Activated T-cell treated with anti-CD3 and anti-CD28 coated beads, Interleukin-2, amount 50 U/mL, for 72 hours (primary cell): ENCODE measurements at places on chromosomes 5 and 9. TPM values are rescaled to one million over a fixed set of nuclear protein-coding genes. Genes with fewer than 3 reads are reported as not detected.

SLC6A18 gene
- total RNA-seq, result not detected

- no peak for DNase-seq
Observed at GRCh38 chr5:129378961-129379360, 81.1 kb upstream of the ADAMTS19 start.

DNA sequence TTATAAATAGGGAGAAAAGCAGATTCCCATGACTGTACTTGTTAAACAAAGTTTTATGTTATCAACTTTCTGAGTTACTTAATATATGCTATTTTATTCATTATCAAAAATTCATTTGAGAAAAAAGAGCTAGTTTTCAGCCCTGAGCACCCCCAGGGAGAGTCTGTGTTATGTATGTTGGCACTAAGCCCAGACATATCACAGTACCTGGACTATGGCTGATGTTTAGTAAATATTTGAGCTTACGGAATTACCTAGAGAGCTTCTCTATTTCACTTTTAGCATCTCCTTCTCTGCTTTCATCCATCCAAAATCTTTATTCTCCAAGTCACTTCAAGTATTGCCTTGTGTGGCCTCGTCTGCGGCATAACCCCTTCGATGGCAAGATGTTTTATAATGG lies 225.9 kb upstream of the PCSK5 start:
- DNase-seq, result no peak

- peak; percentile 32 for DNase-seq
Observed at GRCh38 chr5:140043508-140043872, 391 bp upstream of the NRG2 start.

GRCh38 chr9:137720571-137721110 lies 101.8 kb downstream of the EHMT1 start:
- DNase-seq, result no peak

UNC5A gene
- not detected for total RNA-seq

DNA sequence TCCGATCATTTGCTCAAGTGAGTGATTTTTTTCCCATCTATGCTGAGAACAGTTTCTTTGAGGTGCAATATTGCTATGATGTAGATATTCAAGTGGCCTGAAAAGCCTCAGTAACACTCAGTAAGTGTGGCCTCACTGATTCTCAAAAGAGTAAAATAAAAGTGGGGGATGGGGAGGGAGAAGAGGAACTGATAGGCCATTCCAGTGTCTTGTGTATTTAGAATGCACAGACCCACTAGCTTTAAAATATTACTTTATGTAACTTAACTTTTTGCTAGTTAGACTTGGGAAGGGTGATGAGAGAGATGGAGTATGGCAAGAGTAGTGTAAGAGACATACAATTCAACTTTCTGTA lies 79.5 kb upstream of the ZNF608 start:
- DNase-seq, result no peak

- no peak for DNase-seq
Observed at GRCh38 chr5:164358531-164359259, 853.3 kb downstream of the MAT2B start.

- DNase-seq, result no peak
Observed at GRCh38 chr5:178376921-178377582, 144.4 kb upstream of the PHYKPL start.

DNA sequence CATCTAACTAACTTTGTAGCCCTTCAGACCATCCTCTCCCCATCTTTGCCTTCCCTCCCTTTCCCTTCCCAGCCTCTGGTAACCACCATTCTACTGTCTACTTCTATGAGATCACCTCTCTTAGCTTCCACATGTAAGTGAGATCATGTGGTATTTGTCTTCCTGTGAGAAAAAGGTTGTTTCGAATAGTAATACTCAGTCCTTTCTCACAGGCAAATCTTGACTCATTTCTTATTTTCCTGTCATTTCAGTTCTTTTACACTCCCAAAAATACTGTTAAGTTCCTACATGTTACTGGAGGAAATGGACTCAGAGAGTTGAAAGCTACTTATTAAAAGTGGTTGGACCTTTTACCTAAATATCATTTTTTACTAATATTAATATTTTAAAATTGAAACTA lies 82.1 kb downstream of the SLF1 start:
- DNase-seq, result no peak

DNA sequence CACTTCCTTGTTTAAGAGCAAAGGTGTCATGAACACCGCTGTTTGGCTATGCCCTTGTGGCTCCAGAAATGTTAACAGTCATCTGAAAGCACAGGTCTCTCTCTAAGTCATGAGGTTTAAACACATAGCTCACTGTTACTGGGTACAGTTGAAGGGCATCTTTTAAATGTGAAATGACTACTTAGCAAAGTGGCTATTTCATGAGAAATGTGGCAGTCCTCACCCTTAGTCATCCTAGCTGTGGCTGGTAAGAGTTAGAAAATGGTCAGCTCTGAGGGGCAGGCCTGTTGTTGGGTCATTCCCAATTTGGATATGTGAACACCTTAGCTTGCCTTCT lies 24.2 kb upstream of the TMEM171 start:
- DNase-seq, result no peak

DNA sequence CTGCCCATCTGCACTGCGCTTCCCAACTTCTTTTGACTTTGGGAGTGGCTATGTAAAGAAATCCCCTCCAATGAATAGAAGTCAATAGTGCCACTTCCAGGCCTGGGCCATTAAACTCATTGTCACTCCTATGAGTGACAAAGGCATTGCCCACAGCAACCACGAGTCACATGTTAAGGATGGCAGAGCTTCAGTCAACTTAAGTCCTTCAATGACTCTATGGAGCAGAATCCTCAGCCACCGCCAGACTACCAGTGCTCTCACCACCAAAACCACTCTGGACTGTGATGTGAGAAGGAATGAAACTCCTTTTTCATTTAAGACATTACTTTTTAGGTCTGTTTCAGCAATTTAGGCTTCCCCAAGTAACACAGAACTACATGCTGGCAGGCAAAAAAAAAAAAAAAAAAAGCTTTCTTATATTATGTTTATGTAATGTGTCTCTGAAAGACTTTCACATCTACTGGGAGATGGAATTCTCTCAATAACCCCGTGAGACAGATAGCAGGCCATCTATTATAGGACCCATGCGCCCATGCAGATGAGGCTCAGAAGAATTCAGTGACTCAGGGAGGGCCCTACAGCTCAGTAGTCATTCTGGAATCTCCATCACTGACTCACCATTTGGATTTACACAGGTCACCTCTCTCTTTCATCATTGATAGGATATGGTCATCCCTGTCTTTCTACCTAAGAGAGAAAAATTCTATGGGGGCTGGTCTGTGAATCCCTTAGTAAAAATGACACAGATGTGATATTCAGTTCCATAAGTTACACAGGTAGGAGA lies 180.5 kb downstream of the CEMIP2 start:
- DNase-seq, result peak; percentile 21

DNA sequence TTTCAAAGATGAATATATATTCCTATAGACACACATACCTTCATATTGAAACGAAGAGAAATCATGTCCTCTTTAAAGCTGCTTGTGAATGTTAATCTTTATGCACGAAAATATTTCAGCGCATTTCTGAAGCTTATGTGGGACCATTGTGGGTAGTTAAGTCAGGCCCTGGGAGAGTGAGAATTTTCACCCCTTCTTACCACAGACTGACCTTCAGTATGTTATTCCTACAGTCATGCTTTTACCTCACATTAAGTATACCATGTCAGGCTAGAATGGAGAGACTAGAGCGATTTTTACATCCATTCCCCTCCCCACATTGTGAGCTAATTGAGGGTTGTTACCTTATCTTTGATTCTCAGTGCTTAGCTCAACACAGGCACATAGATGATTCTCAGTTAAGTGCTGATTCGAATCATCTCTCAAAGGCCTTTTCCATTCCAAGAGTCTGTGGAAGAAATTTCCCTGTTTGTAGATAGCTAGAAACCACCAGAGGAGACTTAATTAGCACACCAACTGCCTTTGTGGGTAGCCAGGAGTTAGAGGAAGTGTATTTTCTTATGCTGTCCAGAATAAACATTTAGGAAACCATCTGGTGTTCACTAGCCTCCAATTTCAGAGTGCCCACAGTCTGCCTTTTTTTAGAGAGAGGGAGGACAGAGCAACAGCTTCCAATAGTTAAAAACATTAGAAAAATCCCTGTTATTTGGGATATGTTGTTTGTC lies 110.5 kb downstream of the MEGF10 start:
- DNase-seq, result no peak

ZNF484 gene
- total RNA-seq, result 10.8 TPM

- DNase-seq, result no peak
Observed at GRCh38 chr5:31137676-31138075, 55.8 kb upstream of the CDH6 start.
